ENCODE measurements at places on chromosomes 2 and 18.
A peak's percentile ranks its signal among the peaks of the same experiment; 100 is the strongest.

DNA sequence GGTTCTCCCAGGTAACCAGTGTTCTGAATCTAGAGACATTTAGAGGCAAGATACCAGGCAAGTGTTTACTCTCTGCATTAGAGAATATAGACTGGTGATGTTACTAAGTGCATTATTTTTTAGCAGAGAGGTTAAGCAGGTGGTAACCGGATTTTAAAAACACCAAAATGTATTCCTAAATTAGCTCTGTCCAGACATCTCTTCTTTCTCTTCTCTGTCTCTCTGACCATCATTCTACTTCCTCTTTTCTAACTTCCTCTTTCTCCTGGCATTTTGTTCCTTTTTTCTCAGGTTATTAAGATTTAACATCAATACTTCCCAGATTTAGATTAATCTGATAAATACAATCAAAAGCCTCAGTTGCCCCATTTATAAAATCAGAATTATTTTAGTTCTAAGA lies 31.7 kb upstream of the DYNC1I2 start:
- DNase-seq: no peak

DNA sequence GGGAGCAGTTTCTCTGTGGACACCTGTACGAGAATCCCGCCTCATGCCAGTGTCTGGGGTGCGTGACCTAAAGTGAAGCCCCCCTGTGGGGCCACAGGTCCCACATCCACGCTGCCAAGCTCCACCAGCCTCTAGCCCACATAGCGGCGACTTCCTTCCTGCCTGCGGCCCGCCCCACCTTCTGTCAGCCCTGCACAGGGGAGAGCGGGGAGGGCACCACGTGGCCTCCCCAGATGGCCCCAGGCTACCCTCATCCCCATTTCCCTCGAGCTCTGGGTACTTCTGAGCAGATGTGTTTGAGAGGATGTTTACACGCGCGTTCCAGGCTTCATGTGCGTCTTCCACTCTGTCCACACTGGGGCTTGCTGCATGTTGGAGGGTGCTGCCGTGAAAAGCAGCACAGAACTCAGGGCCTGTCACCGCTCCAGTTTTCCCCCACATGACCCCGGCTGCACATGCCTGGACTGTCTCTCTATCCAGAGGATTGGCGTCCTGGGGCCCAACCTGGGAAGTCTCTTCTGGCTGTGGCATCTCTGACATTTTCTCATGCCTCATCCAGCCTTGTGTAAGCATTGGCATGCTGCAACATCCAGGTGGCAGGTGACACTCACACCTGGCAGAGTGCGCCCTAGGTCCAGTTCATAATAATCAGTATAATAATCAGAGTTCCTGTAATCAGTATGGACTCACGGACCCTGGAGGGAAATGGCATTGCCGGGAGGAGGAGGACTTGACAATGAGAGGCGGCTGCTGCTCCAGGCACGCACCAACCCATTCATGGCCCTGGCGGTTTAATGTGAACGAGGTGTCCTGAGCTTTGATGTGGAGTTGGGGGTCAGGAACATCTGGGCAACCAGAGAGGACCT lies 146.3 kb upstream of the TWIST2 start:
- no peak for DNase-seq

GRCh38 chr2:88724643-88725332 lies 33.3 kb downstream of the RPIA start:
- no peak for DNase-seq

DNA sequence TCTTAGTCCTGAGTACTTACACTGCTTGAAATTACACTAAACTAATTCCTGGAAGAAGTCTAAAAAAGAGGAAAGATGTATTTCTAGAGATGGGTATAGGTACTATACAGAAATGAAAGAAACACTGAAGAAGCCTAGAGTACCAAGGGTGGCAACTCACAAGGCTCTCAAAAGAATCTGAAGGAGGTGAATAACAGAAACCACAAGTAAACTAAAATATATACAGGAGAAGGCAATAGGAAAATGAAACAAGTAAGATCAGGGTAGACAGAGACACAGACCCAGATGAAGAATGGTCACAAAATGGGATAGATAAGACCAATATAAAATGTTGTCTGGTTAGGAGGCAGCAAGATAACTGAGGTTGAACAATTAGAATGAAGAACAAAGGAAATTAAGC lies 59.9 kb downstream of the USP37 start:
- DNase-seq: no peak

DNA sequence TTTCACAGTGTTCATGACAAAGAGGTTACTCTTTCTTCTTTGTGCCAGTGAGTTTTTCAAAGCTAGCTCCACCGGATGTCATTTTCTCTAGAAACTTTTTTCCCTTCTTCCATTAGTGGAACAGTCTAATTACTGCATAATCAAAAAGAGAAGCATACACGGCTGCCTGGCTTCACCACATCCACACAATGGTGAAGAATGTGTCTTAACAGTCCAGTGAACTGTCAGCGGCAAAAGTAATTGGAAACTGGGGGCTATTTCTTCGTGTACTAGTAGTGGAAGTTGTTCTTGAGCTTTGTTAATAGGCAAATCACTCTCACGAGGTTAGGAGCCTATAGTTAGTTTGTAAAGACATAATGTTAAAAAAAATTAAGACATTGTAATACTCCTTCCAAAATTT lies 32.9 kb upstream of the PIK3C3 start:
- no peak for DNase-seq

GRCh38 chr2:205734436-205735037 lies 52.2 kb downstream of the NRP2 start:
- DNase-seq: no peak

DNA sequence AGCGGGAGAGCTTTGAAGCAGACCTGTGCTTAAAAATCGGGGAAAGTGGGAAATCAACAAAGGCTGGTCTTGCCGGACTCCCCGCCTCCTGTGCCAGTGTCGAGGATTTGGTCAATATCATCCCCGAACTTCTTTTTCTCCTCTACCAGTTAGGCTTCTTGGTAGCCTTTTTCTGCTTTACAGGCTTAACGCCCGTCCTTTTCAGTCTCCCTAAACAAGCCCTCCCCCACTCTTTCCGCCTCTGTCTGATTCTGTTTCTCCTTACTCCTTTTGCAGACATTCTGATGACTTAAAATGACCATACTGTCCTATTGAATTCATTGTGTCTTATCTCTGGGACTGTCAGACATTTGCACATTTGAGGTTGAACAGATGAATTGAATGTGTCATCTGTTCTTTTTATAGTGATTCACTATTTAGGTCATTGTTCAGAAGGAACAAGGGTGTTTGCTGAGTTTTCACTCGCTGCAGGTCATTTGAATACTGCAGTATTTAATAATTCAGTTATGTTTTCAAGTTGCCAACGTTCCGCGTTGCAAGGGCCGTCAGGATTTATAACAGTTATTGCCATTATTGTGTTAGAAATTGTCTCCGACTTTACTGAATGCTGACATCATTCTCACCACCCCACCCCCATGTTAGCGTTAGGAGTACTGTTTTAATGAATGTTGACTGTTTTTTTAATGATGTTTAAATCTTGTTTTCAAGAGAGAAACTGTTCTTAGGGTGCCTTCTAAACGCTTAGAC lies 1.1 kb downstream of the ITGAV start:
- DNase-seq: peak; percentile 6

DNA sequence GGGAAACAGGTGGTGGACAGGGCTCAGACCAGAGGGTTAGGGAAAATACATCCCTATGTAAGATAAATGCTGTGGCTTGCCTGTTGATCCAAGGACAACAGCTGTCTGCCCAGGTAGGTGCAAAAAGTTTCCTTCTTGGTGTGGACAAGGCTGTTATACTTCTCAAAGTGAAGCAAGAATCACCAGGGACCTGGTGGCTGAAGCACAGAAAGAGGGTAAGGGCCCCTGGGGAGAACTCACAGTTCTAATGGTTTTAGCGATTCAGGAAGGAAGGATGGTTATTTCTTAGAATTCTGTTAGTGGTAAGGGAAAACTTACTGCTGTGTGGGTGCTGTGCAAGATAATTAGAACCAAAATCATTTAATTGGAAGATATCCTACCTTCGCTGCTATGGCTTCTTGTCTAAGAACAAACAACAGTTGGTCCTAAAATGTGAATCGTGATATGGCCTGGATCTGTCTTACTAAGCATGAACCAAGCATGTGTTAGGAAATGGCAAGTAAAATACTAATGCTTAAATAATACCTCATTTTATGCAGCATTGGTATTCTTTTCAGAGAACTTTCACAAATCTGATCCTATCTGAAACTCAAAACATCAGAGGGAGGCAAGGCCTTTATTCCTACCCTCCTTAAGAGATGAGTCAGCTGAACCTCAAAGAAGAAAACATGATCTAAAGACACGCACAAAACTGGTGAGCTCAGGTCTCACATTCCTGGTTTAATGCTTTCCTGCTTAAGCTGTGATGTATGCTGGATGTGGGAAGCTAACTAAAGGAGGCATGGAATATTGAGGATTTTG lies 159.2 kb upstream of the THUMPD2 start:
- DNase-seq: no peak

- no peak for DNase-seq
These were observed 24.7 kb downstream of the PKDCC start for GRCh38 chr2:42072349-42073118.

DNA sequence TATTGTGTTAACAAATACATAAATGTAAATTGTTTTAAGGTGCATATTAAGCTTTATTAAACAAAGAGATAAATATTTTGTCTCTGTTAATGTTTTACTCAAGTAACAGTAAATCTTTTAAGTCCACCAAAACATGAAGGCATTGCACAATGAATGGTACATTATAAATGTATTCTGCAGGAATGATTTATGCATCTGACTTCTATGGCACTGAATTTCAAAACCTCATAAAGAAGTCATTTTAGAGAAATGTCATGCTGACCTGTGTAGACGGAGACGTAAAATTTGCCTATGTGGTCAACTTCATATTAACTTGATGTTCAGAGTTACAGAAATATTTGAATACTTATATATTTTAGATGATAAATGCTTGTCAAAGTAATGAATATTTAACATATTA lies 194.7 kb downstream of the BABAM2 start:
- DNase-seq: no peak

- DNase-seq: no peak
These were observed 11.6 kb upstream of the MRPL19 start for GRCh38 chr2:75634945-75635344.

DNA sequence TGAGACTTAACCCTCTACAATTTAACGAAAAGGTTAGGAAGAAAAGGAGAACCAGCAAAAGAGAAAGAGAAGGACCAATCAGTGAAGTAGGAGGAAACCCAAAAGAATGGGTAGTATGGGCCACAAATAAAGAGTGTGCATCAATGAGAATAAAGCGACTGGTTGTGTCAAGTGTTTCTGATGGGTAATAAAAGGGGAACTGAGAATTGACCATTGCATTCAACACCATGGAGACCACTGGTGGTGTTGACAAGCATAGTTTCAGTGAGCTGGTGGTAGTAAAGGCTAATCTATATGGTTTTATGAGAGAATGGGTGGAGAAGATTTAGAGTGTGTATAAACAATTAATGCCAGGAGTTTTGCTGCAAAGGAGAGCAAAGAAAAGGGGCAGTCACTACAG lies 75.4 kb downstream of the CSRNP3 start:
- DNase-seq: no peak

- no peak for DNase-seq
These were observed 756 bp upstream of the SLC35F5 start for GRCh38 chr2:113757138-113757657.

DNA sequence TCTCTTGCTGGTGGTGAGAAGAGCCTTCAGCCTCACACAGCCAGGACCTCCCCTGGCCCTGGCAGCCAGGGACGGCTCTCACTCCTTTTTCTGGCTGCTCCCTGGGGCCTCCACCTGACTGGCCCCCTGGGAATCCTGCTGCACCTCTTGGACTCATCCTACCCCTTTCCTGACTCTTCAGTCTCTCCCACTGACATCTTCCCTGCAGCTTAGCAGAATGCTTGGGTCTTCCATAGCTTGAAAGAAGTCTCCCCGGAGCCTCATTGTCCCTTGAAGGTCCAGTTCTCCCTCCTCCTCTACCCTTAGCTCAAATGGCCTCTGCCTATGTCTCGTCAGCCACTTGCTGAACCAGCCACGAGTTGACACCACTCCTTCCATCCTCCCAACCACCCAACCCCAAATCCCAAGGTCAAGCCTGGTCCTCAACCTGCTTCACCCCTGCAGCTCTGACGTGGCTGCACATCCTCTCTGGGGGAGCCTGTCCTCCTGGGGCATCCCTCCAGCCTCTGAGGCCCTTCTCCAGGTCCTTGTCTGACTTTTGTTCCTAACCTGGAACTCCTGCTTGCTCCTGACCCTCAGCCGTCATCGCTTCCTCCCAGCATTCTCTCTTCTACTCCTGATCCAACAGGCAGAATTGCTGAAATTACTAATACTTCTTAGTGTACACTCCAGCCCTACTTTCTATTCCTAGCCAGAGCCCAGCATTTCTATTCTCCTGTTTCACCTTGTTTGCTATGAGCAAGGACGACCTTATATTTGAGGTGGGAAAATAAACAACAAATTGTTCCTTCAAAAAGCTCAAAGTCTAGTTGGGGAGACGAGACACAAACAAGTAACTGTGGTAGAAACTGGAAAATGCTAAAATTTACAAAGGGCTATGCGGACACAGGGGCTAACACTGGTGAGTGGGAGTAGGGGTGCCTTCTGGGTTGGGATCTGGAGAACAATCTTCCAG lies 68.7 kb upstream of the MGAT4A start:
- DNase-seq: no peak

DNA sequence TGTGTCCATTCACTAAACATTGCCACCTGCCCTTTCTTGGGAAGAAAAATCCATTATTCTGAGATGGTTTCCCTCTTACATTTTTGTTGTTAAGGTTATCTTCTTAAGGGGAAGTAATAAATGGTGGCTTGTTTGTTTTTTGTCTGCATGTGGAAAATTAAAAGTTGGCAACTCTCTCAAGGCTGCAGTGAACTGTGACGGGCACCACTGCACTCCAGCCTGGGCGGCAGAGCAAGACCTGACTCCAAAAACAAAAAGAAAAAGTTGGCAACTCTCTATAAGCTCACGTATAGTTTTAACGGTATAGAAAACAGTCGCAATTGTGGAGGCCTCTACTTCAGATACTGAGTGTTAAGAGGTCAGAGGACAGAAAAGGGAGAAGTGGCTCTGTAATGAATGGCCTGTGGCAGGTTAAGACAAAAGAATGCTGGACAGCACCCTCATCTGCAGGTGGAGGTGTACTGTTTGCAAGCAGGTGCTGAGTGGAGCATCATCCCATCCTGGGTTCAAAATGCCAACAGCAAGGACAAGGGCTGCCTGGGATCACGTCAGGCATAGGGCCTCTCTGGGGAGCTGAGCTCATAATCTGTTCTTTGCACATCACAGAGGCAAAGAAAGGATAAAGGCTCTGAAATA lies 16.7 kb downstream of the L3MBTL4 start:
- no peak for DNase-seq

- no peak for DNase-seq
These were observed 60.8 kb downstream of the SETBP1 start for GRCh38 chr18:44741511-44741910.

DNA sequence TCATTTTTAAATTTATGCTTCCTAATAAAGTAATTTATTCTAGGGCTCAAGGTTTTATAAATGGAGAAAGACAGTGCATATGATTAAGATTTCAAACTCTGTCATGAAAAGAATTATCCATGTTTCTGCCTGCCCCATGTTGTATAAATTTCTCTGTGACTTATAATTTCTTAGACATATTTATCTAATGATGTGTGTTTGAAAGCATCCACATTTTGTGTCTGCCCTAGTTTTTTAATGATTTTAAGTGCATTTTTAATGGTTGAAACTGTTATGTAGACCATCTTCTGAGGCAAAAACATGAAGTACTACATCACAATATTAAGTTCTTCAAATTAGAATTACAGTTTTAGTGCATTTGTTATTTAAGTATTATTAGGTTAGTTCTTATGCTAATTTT lies 71.2 kb downstream of the PTPRM start:
- DNase-seq: no peak

- no peak for DNase-seq
These were observed 86.4 kb downstream of the AP1S3 start for GRCh38 chr2:223751012-223751411.
